ENCODE measurements at places on chromosomes 13 and 19.

- DNase-seq: peak; percentile 3
Observed at GRCh38 chr13:92941167-92941566, 285.4 kb upstream of the GPC6 start.

- no peak for DNase-seq
Observed at GRCh38 chr13:20466371-20466770, 59.3 kb downstream of the CRYL1 start.

DNA sequence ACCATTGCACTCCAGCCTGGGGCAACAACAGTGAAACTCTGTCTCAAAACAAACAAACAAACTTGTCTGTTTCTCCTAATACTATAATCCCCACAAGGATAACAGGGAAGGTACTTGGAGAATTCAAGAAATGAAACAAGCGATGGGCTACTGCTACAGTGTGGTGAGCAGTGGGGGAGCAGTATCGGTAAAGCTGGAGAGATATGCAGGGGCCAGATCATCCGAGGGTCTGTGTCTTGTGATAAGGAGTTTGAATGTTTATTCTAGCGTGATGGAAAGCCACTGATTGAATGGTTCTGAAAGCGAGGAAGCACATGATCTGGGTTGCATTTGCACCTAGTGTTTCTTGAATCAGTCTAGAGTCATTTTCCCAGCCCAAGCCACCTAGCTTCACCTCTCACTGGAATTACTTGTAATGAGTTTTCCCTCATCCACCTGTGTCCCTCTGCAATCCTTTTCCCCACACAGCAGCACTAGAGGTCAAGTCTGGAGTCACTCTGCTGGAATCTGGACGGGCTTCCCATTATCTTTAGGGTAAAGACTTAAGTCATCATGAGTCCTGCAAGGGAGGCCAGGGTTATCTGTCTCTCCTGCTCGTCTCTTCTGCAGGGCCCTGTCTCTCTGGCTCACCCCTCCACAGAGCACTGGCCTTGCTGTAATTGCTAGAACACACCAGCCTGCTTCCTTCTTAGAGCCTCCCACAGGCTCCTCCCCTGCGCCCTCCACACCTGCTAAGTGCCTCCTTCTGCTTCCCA is 162.3 kb downstream of the KLF5 start:
- DNase-seq: no peak

DNA sequence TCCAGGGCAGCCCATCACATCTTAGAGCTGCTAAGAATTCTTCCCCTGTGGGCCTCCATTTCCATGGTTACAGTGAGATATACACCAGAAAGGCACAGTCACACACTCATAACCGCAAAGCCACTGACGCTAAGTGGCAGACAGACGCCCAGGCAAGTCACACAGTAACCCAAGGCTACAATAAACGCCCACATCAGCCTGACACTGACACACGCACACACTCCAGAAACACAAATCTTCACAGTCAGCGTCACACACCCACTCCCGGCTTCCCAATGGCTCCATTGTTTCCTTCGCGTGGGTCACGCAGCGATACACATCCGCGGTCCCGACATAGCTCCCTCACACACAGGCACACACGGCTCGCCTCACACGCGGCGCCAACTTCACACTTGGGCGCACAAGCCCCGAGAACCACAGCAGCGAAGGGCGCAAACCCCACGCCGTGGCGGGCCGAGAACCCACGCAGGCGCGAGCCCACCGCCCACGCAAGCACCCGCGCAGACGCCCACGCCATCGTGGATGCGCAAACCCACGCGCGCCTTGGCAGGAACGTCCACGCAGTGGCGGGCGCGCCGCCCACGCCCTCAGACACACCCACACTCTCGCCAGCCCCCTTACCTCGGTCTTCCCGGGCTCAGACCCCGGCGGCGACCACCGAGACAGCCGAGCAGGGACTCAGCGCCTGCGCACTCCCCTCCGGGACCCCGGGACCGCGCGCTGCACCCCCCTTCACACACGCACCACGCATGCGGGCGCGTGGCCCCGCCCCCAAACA is at the start of gene ZNF667:
TSS of gene ZNF667 (minus strand) at position 695 of the 778 bp plus-strand sequence. CDS start 14,975 bp downstream, outside the sequence.
- DNase-seq: peak; percentile 21

- peak; percentile 79 for DNase-seq
Observed at GRCh38 chr19:11355160-11356073, at the start of gene PLPPR2. TSS of gene PLPPR2 (plus strand) at chr19:11355432. CDS start at chr19:11357674, 2,242 bp downstream.
